ENCODE measurements at places on chromosomes 1 and 21.
A peak's percentile ranks its signal among the peaks of the same experiment; 100 is the strongest.

DNA sequence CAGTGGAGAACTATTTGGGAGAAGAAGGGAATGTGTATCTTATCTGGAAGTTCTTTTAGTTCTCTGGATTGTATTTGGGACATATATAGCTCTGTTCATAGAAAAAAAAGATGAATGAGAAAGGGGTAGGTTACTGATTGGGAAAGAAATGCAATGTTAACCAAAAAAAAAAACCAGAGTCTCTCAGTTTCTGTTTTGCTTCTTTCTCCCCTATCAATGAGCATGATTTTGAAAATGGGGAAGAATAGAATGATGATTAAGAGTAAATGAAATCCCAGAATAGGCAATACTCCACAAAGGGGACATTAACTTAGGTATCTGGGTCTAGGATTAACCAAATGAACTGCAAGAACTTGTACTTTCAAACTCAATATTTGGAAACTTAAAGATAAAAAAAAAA lies 92.9 kb downstream of the RHOU start:
- DNase-seq: no peak

GRCh38 chr1:226364514-226364899 lies 43.4 kb downstream of the PARP1 start:
- DNase-seq: no peak

DNA sequence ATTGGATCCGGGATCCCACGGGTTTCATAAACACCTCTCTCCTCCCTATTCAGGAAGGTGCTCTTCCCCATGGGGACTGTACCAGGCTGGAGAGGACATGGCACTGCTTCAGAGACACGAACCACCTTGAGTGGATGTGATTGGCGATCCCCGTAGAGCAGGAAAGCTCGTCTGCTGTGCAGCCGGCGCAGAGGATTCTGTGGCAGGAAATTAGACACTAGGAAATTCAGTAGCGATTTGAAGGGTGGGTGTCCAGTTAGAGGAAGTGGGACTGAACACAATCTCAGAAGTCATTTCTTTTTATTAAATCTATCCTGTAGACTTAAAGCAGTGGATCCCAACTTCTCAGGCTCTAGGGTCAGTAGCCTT lies 767 bp downstream of the PDIK1L start:
- DNase-seq: no peak

GRCh38 chr1:201374364-201374763 lies 3.1 kb downstream of the TNNT2 start:
- DNase-seq: no peak

GRCh38 chr1:155999964-156000363 lies 20.8 kb downstream of the SSR2 start:
- no peak for DNase-seq

DNA sequence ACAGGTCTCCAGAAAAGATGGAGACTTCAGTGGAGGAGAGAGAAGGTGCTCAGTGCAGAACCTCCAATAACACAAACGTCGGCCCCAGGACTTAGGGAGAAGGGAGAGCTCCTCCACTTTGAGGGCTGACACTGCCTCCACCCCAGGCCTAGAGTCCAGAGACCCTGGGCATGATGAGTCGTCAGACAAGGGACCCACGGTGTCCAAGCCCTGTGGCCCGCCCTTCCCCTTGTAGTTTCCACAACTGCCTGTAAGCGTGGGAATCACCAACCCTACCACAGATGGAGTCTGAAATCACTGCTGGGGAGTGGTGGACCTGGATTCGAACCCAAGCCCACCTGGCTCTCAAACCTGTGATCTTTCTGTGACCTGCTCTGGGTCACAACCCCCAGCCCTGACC lies 281.1 kb downstream of the NPHP4 start:
- DNase-seq: no peak

- no peak for DNase-seq
Observed at GRCh38 chr1:100313382-100313781, 38.9 kb upstream of the CDC14A start.

DNA sequence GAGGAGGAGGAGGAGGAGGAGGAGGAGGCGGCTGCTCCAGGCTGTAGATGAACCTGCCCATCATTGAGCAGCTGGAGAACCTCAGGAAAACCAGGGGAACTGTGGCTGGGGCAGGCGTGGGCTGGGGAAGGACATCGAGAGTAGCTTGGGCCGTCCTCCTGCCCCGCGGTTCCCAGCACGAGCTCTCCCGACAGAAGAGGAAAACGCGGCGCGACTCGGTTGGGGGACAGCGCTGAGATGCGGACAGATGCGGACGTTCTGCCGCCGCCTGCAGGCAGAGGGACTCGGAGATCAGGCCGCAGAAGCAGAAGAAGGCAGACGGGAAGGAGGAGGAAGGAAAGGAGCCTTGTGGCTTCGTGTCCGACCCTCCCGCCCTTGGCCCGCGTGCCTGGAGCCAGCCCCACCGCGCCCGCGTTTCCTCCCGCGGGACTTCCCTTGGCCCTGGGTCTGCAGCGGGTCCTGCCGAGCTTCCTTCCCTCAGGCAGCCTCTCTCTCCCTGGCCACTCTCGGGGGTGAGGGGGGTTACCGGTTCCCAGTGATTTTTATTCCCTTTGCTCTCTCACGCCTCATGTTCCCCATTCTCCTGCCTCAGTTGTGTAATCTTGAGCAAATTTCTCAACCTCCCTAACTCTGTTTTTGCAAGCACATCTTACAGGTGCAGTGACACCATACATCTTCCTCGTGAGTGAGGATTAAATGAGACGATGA lies 1.7 kb upstream of the TNFRSF9 start:
- DNase-seq: peak; percentile 68

- DNase-seq: no peak
Observed at GRCh38 chr21:41833497-41834115, 45.5 kb downstream of the PRDM15 start.

DNA sequence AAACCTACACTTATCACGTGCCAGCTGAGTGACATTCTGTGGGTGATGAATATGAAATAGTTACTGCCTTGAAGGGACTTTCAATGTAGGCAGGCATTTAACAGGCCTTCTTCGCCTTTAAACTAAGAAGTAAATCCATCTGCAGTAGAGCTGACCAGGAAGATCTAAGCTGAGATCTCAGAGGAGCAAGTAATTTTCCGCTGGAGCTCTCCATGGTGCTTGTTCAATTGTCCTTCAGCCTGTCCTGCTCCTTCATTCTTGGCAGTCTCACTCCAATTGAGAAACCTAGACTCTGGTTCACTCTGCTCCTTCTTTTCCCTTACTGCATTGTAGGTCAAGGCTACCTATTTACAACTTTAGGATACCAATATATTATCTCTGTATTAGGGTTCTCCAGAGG lies 183.5 kb downstream of the HMCN1 start:
- DNase-seq: no peak

GRCh38 chr1:209780268-209780667 lies 4.1 kb downstream of the C1orf74 start:
- no peak for DNase-seq

GRCh38 chr21:35681946-35682345 lies 378.4 kb downstream of the SETD4 start:
- no peak for DNase-seq

DNA sequence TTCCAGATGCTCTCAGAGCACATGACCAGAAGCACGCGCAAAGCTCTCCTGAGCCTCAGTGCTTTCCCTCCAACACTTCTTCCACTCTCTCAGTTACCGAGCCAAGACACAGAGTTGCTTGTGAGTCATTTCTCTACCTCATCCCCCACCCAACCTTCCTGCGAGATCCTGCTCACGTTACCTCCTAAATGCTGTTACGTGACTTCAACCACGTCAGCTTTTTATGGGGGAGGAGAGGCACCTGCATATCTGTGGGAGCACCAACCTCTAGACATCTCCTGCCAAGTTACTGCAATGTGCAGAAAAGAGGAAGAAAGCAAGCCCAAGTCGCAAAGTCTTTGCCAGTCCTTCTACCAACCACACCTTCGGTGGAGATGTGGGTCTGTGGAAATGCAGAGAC lies 27.2 kb upstream of the ERG start:
- no peak for DNase-seq

DNA sequence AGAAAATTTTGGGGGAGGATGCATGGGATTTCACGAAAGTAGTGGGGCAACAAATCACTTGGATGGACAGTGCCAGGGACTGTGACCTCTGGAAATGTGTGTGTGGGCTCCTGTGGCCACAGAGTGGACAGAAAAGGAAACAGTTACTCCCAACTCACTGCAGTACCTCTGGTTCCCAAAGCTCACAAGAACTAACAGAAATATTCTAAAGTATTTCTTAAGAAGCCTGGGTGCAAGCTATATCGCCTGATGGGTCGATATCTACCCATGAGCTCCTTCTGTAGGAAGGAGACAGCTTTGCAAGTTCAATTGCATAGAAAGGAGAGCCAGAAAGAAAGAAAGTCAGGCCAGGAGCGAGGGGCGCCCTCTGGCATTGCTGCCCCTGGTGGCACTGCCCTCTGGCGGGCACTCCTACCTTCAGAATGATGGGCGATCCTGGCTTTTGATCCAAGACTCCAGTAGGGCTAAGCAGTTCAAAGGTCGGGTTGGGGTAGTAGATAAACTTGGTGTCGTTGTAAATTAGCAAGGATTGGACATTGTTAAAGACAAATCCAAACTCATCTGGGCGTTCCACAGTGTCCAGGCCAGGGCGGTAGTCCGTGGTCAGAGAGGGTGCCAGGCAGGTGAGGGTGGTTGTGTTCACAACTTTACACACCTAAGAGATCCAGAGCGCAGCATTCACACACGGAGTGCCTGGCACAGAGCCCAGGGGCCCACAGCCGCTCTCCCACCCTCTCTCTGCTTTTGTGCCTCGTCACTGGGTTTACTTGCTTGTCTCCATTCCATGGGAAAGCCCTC lies 134.7 kb upstream of the CD34 start:
- no peak for DNase-seq

GRCh38 chr1:178846306-178846705 lies 24.6 kb downstream of the ANGPTL1 start:
- no peak for DNase-seq

DNA sequence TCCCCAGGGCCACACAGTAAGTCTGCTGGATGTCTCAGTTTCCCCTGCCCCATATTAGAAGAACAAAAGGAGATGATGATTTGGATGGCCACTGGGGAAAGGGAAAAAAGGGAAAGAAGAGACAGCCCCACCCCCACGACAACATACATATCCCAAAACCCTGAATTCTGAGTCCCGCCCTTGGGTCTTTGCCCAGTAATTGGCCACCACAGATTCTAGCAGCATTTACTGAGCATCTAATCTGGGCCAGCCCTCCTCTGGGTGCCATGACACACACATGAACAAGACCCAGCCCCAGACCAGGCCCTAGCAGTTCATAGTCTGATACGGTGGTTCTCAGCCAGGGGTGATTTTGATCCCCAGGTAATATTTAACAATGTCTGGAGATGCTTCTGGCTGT lies 5.2 kb upstream of the TTC4 start:
- no peak for DNase-seq

- no peak for DNase-seq
Observed at GRCh38 chr1:213138892-213139291, 87.9 kb downstream of the RPS6KC1 start.

- no peak for DNase-seq
Observed at GRCh38 chr1:240619906-240620621, 8.1 kb upstream of the GREM2 start.

GRCh38 chr21:44421901-44422840 lies 33.1 kb upstream of the LRRC3 start:
- DNase-seq: no peak

GRCh38 chr1:113282008-113282892 lies 108.1 kb upstream of the MAGI3 start:
- DNase-seq: no peak

- DNase-seq: peak; percentile 60
Observed at GRCh38 chr1:45327644-45328515, 1.2 kb downstream of the HPDL start.

DNA sequence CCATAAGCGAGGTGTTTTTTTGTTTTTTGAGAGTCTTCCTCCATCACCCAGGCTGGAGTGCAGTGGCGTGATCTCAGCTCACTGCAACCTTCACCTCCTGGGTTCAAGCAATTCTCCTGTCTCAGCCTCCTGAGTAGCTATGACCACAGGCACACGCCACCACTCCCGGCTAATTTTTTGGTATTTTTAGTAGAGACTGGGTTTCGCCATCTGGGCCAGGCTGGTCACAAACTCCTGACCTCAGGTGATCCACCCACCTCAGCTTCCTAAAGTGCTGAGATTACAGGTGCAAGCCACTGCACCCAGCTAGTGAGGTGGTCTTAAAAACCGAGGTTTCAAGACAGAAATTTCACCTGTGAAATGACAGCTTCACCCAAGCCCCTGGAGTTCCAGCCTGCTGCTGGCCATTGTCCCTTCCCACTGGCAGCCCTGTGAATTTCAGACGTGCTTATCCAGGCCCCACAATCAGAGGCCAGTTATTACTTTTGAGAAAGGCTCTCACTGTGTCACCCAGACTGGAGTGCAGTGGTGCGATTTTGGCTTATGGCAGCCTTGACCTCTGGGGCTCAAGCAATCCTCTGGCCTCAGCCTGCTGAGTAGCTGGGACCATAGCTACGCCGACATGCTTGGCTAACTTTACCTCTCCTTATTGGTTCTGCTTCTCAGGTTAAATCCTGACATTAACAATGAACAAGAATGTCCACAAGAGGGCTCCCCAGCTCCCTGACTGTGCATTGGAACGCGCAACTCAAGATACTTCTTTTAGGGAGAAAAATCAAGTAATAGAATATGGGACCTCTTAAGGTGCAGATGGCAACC lies 19.4 kb downstream of the ENO1 start:
- no peak for DNase-seq

DNA sequence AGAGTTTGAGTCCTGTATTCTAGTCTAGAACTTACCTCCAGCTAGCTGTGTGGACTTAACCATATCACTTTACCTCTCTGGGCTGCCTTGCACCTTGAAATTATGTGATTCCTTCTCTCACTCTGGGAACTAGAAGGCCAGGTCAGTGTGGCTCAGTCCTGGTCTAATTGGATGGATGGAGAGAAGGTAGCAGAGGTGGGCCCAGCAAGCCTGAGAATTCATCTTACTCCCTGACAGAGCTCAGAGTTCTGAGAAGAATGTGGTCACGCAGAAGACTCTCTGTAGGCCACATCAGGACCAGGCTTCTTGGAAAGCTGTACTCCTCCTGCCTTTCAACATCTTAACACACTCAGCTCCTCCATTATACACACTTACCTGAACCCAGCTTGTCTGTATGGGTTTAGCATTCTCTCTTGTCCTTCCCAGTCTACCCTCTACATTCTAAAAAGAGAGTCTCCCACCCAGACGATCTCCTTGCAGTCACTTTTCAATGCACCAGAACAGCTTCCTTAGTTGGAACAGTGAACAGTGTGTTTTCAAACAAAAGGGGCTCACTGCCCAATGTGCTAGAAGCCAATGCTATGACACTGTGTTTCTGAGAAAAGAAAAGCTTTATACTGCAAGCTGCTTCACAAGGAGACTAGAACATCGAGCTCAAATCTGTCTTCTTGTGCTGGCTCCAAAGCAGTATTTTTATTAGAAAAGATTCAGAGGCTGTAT lies 60.5 kb downstream of the CAPN9 start:
- no peak for DNase-seq

- no peak for DNase-seq
Observed at GRCh38 chr1:231723146-231723545, 96.6 kb downstream of the DISC1 start.

- no peak for DNase-seq
Observed at GRCh38 chr1:182962554-182963115, 9.7 kb upstream of the SHCBP1L start.

DNA sequence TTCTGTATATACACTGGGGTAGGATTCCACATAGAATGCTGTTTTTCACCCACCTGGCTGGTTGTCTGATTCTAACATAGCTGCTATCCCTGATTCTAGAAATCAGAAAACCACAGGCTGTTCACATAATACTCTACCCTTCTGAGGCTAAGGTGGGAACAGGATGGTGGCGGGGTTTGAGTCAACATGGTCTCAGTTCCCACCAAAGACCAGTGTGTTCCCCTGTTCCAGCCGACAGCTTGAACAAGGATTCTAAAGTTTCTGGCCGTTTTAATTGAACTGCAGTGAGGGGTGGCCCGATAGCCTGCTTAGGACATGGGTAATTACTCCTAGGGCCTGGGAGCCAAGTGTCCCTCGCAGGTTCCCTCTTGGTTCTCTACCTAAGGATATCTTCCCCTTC lies 38.4 kb downstream of the PEX14 start:
- DNase-seq: no peak
